ENCODE measurements at places on chromosomes 4 and X.

- no peak for DNase-seq
Observed at GRCh38 chrX:131779741-131780140, 235.9 kb downstream of the OR13H1 start.

- no peak for DNase-seq
Observed at GRCh38 chr4:184897895-184898294, 72.1 kb upstream of the ACSL1 start.

DNA sequence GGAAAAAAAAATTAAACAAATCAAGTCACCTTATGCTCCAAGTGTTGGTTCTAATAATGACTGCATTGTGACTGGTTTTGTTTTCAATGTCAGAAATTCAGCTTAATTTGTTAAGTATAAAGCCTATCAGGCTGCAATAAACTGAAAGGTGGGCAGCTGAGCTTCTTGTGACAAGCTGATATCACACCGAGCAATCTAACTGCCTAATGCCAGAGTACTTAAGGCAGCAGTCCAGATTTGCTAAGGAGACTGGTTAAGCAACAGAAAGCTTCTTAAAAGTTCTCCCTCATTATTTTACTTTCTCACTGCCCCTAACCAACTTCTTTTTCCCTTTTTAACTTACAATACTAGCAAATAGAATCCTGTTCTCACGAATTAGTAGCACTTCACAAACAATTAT lies 201.0 kb downstream of the MAB21L2 start:
- no peak for DNase-seq

DNA sequence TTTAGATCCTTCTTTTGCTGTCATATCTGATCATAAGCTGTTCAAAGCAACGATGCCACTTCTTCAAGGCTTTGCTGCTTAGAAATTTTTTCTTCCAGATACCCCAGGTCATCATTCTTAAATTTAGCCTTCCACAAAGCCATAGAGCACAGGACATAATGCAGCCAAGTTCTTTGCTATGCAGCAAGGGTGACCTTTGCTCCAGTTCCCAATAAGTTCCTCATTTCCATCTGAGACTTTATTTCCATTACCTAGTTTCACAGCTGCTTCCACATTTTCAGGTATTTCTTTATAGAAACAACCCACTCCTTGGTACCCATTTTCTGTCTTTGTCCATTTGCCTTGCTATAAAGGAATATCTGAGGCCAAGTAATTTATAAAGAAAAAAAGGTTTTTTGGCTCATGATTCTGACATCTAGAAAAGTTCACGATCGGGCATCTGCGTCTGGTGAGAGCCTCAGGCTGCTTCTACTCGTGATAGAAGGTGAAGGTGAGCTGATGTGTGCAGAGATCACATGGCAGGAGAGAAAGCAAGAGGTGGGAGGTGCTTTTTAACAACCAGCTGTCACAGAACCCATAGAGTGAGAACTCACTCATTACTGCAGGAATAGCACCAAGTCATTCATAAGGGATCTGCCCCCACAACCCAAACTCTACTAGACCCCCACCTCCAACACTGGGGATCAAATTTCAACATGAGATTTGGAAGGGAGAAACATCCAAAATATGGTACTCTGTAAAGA lies 11.8 kb upstream of the TASL start:
- no peak for DNase-seq

- no peak for DNase-seq
Observed at GRCh38 chr4:180141734-180142133, 2101.5 kb upstream of the TENM3 start.

DNA sequence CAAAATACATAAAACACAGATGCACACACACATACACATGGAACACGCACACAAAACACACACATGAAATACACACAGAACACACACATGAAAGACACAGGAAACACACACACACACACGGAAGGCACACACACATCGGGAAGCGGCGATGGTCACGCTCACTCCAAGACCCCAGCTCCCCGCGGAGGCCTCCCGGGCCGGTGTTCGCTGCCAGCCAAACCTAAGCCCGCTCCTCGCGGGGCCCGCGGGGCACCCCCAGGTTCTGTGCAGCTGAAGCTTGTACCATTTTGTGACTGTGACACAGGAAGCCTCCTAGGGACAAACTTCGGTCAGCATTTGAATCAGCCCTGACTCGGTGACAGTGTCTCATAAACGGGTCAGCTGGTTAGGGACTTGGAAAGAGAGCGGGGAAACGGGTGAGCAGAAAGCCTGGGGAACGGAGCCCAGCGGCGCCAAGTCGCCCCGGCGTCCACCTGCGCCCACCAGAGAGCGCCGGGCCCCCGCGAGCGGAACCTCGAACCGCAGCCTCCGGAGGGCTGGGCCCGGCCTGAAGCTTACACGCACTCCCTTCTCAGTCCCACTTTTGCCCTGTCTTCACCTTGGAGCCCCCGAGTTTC lies 32.1 kb downstream of the F11 start:
- no peak for DNase-seq

- DNase-seq = no peak
Observed at GRCh38 chr4:24722026-24722568, 73.3 kb upstream of the SOD3 start.

DNA sequence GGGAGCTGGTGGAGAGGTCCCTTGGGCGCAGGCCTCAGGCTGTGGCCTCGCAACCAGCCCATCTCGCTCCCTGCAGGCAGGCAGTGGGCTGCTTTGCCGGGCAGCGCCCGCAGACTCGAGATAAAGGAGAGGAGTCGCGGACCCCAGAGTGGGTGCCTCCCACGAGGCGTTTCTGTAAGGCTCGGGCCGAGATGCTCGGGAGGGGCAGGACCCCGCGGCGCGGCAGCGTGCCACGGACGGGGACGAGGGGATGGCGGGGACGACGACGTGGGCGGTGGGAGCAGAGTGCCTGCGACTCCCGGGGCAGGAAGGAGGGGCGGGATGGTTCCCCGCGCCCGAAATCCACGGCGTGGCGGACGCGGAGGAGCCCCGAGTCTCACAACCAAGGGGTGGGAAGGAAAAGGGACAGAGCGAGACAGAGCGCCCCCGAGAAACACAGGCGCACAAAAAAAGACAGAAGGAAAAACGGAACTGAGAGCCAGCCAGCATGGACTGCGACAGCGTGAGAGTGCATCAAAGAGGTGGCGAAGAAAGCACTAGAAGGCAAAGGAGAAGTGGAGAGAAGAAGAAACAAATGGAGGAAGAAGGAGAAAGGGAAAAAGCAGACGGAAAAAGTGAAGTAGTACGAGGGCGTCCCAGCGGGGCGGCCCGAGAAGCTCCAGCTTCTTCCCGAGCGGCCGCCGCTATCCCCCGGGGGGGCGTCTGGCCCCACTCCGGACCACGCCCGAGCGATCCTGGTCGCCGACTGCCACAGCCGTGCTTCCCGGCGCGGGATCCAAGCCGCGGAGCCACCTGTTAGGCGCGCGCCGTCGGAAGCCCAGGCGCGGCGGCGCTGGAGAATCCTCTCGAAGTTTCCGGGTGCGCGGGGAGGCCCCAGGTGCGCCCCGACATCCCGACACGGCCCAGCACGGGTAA lies 1.5 kb downstream of the BEND4 start:
- DNase-seq = no peak

DNA sequence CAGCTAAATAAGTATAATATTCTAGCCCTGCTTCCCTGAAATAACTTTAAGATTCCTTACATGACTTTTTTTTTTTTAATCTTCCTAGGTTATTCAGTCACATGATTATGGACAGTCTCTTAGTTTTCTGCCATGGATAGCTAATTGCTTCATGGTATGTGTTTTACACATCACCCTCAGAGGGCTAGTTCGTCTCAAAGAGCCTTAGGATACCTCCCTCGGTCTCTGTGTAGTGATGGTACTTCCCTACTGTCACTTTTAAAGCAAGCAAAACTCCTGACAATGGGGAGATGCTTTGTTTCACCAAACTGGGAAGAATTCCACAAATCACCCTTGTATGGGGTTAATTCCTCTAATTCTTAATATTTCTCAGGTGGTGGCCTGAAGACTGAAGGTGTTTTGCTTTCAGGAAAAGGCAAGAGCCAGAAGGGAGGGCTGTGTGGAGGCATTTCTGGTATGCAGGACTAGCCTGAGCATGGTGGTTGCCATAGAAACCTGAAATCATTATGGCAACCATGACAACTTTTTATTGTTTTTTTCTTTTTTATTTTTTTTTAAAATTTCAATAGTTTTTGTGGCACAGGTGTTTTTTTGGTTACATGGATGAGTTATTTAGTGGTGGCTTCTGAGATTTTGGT lies 70.4 kb downstream of the BEX3 start:
- no peak for DNase-seq

GRCh38 chr4:113881256-113881655 lies 98.2 kb downstream of the ARSJ start:
- DNase-seq = no peak

DNA sequence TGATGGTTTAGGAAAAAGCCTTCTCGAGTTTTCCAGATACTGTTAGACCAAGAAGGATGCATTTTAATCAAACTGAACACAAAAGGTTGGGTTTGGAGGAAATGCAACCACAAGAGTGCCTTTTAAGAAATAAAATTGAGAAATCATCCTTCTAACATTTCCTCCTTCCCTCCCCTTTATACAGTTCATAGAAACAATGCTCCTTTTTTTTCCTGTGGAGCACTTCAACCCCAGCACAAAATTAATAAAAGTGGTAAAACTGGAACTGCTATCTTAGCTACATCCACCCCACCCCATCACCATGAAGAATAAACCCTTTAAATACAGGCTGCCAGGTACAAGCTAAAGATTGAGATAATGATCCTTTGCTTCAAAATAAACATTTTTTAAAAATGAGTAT lies 211.1 kb downstream of the RELL1 start:
- DNase-seq = no peak

DNA sequence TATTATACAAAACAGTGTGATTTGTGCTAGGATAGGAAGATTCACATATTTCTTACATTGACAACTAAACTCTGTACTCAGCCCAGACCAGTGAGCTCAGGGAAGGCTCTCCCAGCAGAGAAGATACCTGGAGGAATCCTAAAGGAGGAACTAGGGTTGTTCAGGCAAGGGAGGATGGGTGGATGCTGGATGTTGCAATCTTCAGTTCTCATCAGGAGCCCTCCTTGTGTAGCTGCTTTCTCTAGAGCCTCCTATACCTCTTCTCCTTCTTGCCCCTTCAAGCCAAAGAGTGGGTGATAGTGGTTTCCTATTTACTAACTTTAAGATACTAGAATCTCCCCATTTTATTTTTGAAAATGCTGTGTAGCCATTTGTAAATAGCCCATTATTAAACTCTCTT lies 117.3 kb downstream of the NKX6-1 start:
- DNase-seq = no peak

DNA sequence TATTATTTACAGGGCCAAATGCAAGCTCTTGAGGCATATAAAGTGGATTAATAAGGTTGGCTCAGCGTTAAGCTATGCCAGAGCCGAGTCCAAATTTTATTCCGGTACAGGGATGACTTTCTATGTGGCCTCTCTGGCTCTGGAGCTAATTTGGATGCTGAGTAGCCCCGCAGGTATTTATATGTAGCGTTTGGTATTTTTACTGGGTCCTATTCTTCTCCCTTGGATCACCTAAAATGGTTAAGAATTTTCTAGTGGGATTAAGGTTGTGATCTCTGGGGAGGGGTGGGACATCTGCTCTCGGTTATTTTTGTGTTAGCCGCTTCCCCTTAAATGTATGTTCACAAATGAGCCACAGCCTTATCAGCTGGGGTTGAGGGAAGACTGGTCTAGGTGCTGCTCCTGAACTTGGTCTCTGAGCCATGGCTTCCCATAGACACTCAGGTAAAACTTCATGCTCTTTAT lies 49.4 kb downstream of the FHL1 start:
- no peak for DNase-seq

- no peak for DNase-seq
Observed at GRCh38 chr4:20255823-20256222, 4.1 kb downstream of the SLIT2 start.

DNA sequence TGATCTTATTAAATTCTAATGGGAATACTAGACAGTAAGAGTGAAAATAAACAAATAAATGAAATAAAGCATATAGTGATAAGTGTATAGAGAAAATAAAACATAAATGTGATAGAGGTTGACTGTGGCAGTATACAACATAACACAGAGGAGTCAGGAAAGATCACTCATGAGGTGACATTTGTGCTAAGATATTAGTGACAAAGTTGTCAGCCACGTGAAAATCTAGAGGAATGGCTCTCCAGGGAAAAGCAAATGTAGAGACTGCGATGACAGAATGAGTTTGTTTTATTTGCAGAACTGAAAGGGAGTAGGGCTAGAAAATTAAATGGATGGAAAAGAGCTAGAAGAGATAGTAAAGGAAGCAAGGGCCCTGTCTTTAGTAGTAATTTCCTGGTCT lies 72.8 kb upstream of the GABRA2 start:
- DNase-seq = no peak

GRCh38 chr4:155173371-155173770 lies 35.1 kb upstream of the NPY2R start:
- DNase-seq = no peak

GRCh38 chrX:129823115-129823514 lies 20.6 kb downstream of the ZDHHC9 start:
- peak; percentile 15 for DNase-seq

DNA sequence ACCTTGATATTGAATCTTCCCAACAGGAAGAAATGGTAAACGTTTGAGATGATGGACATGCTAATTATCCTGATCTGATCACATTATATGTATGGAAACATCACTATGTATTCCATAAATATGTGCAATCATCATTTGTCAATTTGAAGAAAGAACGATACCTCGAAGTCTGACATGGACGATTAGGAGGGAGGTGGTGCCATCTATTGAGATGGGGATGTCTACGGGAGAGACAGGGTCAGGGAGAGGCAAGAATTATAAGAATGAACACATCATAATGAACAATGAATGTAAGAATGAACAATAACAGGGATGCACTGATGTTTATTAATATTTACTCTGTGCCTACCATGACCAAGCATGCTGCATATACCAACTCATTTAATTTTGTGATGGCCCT lies 93.7 kb upstream of the SOD3 start:
- DNase-seq = no peak

- no peak for DNase-seq
Observed at GRCh38 chr4:151197247-151197646, 79.7 kb upstream of the PRSS48 start.

- no peak for DNase-seq
Observed at GRCh38 chr4:151921811-151922210, 161.0 kb upstream of the GATB start.

- DNase-seq = no peak
Observed at GRCh38 chrX:30888526-30889146, 418 bp downstream of the TAB3 start.

DNA sequence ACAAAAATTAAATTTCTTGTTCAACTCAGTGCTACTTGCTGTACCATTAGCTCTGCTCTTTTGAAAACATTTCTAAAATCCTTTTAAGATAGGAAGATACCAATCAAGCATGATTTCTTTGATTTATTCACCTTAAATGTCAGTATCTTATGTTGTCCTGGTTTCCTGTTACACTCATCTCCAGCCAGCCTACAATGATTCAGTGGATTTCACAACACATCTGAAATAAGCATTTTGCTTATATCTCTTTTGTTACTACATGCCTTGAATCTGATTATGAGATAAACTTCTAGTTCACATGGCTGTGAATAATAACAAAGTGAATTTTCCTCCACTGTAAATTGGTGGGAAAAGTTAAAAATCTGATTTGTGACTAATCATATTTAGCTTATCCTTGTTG lies 112.5 kb upstream of the BMP3 start:
- DNase-seq = no peak

GRCh38 chrX:45850775-45851433 lies 650.2 kb upstream of the DIPK2B start:
- no peak for DNase-seq
